Keratinocyte (primary cell): ENCODE measurements at places on chromosomes 7 and 10. TPM values are rescaled to one million over a fixed set of nuclear protein-coding genes. Genes with fewer than 3 reads are reported as not detected.

HMX2 gene
- polyA plus RNA-seq, result not detected in 3 replicates

DGKI gene
- polyA plus RNA-seq, result 0.01 to 0.14 TPM in 2 of 3 replicates, not detected in the other

UNCX gene
- not detected in 3 replicates for polyA plus RNA-seq

DNA sequence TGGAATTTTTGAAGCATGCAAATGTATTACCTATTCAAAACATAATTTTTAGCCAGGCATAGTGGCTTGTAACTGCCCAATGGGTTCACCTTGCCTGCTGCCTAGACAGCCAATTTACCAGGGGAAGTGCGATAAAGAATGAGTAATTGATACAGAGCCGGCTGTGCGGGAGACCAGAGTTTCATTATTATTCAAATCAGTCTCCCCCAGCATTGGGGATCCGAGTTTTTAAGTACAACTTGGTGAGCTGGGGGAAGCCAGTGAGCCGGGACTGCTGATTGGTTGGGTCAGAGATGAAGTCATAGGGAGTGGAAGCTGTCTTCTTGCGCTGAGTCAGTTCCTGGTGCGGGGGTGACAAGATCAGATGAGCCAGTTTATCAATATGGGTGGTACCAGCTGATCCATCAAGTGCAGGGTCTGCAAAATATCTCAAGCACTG is 29.1 kb upstream of the NRBF2 start:
- no peaks in the 10 kb centered on the region for H3K36me3 ChIP-seq
- no peaks in the 10 kb centered on the region for H3K27me3 ChIP-seq
- H3K4me1 ChIP-seq, result peaks cover 9% of the 10 kb centered on the region
- no peak overlapping the region for H3K4me3 ChIP-seq
- DNase-seq, result no peak
- no peak overlapping the region for H3K27ac ChIP-seq

CDNF gene
- 1.1 to 1.4 TPM (median 1.2 TPM) in 3 replicates for polyA plus RNA-seq

GRCh38 chr10:3040069-3040468 is 27.3 kb upstream of the PFKP start:
- no peak overlapping the region for H3K27ac ChIP-seq
- DNase-seq, result no peak
- H3K4me1 ChIP-seq, result no peaks in the 10 kb centered on the region
- H3K4me3 ChIP-seq, result no peak overlapping the region
- no peaks in the 10 kb centered on the region for H3K36me3 ChIP-seq

DNA sequence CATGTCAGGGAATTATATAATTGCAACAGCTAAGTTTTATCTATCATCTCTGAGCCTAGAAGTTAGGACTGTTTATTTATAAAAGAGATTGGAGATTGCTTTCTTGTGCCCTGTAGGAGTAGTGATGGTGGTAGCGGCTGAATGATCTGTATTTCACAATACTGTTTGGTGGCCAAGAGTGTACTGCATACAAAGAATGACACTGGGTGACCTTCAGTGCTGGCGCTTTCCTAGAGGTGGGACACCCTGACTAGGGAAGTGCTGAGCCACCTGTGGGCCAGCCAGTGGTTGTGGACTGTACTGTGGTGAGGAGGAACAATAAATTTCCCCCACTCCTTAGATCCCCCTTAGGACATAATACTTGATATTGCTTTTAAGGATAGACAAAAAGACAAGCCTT is 53.0 kb downstream of the COPG2 start:
- H3K4me3 ChIP-seq, result no peak overlapping the region
- H3K4me1 ChIP-seq, result no peaks in the 10 kb centered on the region
- no peaks in the 10 kb centered on the region for H3K27me3 ChIP-seq
- DNase-seq, result no peak

NPTX2 gene
- polyA plus RNA-seq, result not detected in 3 replicates

ANKRD61 gene
- 0.10 to 0.22 TPM in 2 of 3 replicates, not detected in the other for polyA plus RNA-seq

DNA sequence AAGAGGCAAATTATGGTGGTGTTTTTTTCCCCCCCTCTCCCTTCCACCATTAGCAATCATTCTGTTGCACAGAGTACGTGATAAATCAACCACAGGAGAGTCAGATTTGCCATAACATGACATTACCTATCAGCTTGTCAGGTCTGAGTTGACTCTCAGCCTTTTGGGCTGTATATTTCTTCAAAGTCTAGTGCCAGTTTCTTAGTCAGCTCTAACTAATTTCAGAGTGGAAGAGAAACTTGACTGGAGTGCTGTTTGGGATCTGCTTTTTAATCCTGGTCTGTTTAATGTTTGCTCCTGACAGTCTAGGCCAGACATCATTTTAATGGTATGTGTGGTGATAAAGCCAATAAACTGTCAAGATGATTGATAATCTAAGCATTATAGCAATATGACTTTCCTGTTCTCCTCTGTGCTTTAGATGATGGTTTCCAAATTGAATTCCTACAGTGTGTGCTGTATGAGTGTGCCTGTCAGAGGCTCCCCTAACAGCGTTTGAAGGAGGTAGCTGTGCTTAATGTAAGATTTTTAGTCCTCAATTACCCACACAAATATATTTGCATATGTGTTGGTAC is 76.9 kb downstream of the LRMDA start:
- H3K4me1 ChIP-seq, result peaks cover 10% of the 10 kb centered on the region
- no peak overlapping the region for H3K4me3 ChIP-seq
